ELR (cell line): ENCODE measurements at places on chromosomes 5 and 9.

- DNase-seq, result no peak
Measured at GRCh38 chr5:136063778-136064465, 35.1 kb downstream of the TGFBI start.

GRCh38 chr5:85998656-85999055 is 619.1 kb upstream of the COX7C start:
- no peak for DNase-seq

- peak; percentile 61 for DNase-seq
Measured at GRCh38 chr5:90434116-90434714, 24.7 kb upstream of the CETN3 start.

DNA sequence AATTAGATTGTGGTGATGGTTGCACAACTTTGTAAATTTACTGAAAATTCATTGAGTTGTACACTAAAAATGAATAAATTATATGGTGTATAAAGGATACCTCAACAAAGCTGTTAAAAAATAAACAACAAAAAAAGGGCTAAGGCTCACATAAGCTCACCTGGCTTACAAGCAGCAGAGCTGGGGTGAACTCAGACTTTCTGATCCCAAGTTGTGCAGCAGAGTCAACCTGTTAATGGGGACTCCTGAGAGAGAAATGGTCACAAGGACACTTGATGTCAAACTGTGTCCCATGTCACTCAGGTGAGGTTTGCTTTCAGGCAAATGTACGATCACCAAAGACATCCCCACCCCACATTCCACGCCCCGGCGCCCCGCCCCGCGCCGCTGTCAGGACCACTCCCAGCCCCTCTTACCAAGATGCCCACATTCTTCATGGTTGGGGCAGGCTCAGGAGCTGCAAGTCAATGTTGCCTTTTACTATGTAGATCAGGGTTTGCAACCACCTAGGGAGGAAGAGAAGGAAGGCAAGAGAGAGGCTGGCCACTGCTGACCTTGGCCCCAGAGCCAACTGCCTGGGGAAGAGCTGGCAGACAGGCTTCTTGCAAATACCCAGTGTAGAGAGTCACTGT is 22.4 kb upstream of the SLC36A1 start:
- DNase-seq, result no peak

- DNase-seq, result no peak
Measured at GRCh38 chr9:109699019-109699418, 81.0 kb upstream of the PALM2AKAP2 start.

- DNase-seq, result peak; percentile 56
Measured at GRCh38 chr9:123834889-123835562, 94.9 kb downstream of the DENND1A start.

GRCh38 chr9:135925496-135926133 is 18.3 kb upstream of the CAMSAP1 start:
- DNase-seq, result no peak

DNA sequence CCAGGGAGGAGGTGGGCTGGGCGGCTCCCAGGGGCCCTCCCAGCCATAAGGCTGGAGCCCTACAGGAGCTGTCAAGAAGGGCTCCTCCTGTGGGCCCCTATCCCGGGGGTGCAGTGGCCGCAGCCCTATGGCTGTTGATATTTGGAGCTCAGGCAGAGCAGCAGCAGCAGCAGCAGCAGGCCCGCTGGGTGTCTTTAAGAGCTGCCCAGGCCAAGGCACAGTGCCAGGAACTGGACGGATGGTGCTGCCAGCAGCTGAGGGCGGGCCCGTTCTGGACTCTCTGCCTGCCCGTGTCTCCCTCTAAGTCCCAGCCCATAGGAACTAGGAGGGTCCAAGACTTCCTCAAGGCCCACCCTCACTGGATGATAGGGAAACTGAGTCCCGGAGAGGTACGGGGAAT is 3.6 kb downstream of the AK1 start:
- DNase-seq, result no peak

DNA sequence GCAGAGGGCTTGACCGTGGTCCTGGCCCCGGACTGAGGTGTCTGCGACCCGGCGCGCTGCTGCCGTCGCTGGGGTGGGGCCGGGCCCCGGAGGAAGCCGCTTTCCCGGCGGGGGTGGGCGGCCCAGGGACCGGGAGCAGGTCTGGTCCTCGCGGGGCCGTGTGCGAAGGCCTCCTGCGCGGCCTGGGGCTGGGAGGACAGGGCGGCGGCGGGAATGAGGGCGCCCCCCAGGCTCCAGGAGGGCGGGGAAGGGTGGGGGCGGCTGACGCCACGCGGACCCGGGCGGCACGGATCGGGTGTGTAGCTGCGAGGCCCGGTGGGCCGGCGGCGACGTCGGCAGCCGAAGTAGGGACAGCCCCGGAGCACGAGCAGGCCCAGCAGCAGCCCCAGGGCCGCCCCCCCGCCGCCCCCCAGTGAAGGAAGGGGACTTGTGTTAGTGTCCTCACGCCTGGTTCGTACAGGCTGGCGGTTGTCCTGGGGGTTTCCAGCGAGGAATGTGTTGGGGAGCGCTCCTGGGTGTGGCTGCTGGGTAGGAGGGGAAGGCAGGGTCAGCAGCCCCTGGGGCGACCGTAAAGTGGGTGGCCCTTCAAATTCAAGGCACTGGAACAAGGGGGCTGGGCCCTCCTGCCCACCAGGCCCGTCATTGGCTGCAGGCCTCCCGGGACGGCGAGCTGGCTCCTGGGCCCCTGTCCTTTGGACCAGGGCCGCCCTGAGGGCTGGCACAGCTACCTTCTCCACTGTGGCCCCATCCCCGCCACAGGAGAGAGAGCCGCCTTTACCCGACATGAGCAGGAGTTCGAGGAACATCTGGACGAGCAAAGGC is 597 bp upstream of the TMEM250 start:
- peak; percentile 78 for DNase-seq

GRCh38 chr5:125496393-125496792 is 750.0 kb upstream of the ZNF608 start:
- no peak for DNase-seq

GRCh38 chr5:57537811-57538210 is 55.2 kb upstream of the ACTBL2 start:
- no peak for DNase-seq

- DNase-seq, result no peak
Measured at GRCh38 chr5:87079219-87079618, 188.5 kb upstream of the RASA1 start.

GRCh38 chr5:72441862-72442540 is 65.2 kb downstream of the ZNF366 start:
- DNase-seq, result peak; percentile 97

DNA sequence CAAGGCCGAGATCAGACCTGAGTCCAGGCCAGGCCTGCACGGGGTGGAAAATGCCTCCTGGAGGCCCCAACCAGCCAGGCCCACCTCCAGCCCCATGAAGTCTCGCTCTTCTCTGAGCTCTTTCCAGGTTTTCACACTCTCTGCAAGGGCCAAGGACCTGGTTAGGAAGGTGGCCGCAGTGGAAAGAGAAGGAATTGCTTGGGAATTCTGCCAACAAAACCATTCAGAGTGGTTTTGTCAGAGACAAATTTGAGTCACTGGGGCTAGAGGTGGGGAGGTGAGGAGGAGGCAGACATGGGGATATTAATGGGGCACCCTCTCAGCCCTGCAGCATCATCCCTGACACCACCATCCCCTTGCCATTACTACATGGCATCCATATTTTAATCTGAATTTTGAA is 261.0 kb downstream of the ROR2 start:
- no peak for DNase-seq

DNA sequence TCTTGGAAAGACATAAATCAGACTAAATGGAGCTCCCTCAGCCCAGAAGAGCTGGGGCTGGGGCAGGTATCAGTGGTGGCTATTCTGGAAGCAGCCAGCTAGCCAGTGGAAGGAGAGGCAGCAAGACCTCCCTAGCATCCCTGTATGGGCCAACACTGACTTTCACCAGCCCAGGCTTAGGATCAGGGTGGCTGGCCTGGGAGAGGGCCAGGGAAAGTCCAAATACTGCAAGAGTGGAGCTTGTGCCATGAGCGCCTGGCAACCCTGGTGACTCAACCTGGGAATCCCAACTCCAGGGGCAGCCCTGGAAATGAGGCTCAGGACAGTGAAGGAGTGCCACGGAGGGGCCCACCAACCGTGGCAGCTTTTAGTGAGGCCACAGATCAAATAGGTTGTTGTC is 7.6 kb upstream of the IRF1 start:
- peak; percentile 61 for DNase-seq

DNA sequence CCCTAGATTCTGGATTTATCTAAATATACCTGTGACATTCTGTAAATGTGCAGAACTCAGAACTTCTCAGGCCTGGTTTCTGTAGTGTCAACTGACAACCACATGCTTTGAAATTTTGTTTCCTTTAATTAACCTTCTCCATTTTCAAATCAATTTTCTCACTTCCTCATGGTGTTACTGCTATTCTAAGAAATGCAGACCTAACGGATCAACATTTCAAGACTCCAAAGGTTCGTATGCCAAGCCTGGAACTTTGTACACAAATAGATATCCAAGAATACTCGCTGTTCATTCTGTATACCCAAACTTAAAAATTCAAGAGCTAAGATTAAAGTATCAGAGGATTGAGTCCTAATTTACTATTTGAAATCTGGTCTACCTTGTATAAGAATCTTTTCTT is 88.1 kb downstream of the SLC24A2 start:
- no peak for DNase-seq

DNA sequence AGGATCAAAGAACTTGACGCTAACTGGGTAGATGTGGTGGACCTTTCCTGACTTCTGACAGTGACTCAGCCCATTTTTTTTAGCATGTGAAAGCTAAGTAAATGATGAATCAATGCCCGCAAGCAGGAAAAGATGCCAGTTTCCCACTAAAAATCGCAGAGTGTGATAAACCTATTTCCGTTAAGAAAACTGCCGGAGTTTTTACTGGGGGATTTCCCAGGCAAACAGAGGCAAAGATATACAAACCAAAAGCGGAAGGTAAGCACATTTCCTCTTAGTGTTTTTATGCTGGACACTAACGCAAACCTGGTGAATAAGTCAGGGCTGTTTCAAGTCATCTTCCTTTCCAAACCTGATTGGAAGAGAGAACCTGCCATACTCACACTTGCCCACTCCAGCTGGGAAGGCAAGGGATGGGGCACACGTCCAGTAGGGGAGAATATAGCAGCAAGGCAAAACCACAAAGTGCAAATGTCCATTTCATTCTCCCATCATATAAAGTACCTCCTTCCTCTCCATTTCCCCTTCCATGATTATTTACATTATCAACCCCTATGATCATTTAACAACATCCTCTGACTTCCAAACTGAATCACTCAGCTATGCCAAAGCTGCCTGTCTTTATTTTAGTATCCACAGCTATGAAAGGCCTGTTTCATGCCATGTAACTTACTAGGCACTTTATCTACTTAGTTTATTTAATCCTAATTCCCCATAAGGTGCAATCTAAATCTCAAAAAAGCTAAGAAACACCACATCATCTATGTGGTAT is 349.7 kb upstream of the RFX3 start:
- DNase-seq, result peak; percentile 99

GRCh38 chr9:127686461-127687393 is 20.1 kb upstream of the CFAP157 start:
- peak; percentile 13 for DNase-seq

DNA sequence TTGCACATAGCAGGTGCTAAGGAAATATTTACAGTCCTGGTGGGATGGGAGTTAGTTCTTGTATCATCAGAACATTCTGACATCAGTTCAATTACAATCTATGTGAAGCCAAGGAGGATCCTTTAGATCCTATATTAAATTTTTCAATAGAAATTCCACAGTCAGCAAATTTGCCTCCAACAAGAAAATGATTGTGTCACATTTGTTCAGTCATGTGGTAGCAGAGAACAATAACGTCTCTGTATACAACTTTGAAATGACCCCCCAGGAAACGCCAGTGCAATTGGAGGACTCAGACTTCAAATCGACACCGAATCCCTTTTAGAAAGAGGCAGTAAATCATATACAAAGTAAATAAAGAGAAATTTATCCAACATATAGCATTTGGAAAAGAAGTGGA is 392.1 kb downstream of the DTWD2 start:
- DNase-seq, result no peak

- DNase-seq, result peak; percentile 77
Measured at GRCh38 chr5:53323943-53324642, 156.3 kb upstream of the FST start.

DNA sequence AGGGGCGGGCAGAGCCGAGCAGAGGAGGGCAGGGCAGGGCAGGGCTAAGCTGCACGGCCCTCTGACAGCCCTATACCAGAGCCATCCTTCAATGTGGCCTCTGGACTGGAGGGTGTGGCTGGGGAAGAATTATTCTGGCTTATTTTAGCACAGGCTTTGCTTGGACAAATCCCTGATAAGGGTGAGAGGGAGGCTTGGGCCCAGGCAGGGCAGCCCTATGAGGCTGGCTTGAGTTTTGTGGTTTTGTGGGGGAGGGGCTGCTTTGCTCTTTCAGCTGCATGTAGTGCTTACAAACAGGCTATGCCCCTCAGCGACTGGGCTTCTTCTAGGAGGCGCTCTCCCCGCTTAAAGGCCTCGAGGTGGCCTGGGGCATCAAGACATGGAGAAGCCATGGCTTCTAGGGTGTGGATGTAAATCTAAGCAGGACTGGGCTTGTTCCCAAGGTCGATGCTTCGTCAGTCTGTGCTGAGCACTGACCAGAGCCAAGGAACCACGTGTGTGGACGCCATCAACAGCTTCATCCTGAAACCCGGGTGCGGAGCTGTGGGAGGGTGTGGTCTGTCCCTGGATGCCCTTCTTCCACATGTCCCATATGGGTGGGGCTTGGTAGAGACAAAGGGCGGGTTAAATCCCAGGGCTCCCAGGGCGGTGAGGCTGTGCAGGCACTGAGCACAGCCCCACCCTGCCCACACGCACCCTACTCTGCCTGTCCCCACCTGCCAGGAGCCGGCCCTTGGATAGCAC is 45.7 kb upstream of the IPPK start:
- DNase-seq, result no peak

DNA sequence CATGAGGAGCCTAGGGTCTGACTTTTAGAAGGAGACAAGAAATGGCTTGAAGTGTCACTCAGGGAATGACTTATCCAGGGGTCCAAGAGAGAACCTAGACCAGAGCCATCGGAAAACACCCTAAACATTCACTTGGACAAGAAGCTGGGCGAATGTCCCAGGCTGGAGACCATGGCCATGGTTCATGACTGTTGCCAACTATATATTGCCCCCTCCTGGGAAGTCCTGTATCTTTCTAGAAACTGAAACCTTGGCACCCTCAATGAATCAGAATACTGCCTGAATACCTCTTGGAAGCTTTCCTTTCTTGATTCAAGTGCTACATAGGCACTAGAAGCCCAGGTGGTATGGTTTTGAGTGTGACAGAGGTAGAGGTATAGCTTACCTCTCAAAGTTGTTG is 29.9 kb downstream of the TRMO start:
- DNase-seq, result peak; percentile 13

DNA sequence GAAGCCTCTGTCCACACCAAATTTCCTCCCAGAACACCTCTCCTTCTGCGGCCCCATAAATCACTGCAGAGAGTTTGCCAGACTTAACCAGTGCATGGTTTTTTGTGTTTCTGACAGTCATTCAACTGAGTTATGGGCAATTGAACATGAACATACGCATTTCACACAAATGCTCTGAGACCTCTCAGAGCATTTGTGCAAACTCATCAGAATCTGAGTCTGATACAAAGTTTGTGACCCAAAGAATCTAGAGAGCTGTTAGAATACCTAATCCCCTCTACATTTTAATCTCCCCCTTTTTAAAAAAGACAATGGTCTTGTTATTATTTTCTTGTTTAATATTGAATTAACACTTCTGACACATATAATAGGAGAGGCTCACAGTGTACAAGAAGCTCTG is 416.9 kb upstream of the SMARCA2 start:
- no peak for DNase-seq
